ENCODE measurements at places on chromosomes 2 and 18.

DNA sequence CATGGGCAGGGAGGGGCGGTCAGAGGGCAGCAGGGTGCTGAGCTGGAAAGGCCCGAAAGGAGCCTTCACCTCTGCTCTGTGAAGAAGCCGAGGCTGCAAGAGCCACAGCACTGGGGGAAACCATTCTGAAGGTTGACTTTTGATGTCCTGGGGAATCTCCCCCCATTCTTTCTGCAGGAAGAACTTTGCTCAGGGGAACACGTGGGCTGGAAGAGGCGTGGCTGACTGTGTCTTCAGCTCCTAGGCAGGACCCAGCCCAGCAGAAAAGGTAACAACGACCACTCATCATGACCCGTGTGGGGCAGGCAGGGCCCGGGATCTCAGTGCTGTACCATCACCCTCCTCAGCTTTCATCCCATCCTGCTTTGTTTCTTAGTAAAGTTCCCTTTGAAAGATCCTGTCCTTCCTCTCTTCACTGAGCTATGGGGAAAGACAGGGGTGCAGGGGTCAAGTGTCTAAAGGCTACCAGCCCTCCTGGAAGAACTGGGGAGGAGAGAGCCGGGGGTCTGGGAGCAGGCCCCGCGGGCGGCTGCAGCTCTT, 312.7 kb downstream of the CELF4 start:
- DNase-seq = no peak

DNA sequence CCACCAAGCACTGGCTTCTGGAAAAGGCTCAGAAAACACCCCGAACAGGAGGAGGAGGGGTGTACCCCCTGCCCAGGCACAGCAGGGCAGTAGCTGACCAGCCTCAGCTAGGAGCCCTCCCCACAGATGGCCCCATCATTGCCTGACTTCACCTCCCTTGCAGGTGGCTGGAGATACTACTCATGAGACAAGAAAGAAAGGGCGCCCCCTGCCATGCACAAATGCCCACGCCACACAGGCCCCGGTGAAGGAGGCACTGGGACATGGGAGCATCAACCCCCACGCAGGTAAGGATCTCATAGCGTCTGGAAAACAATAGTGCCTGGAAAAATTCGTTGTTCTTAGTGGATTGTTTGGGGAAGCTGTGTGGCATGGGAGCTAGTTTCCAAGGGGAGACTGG, 240.6 kb downstream of the TFCP2L1 start:
- DNase-seq = no peak

DNA sequence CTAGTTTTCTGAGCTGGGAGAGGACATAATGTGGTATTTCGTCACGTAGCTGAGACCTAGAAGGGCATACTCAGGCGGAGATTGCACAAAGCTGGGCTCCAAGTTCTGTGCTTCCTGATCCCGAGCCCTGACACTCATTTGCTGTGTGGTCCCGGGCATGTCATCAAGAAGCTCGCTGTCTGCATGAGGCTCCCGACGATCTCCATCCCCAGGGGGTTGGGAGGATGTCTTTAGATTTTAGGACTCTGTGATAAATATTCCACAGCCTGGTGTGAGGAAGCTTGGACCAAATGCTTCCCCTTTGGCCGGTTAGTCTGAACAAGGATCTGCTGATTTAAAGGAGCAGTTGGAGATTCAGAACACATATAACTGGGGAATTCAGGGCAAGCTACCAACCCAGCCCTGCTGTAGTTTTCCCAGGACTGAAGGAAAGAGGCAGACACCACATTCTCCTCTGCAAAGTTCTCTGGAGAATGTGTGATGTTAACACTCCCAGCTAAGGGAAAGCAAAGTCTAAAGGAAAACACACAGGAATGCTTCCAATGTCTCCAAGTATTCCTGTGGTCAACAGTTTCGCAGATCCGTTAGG, 2.3 kb downstream of the KCNE4 start:
- DNase-seq = peak; percentile 87

GRCh38 chr2:14828968-14829367, 196.5 kb downstream of the LRATD1 start:
- no peak for DNase-seq

- peak; percentile 68 for DNase-seq
These were observed 475.6 kb upstream of the ZEB2 start for GRCh38 chr2:144995482-144995881.

- no peak for DNase-seq
These were observed 260.5 kb downstream of the C1D start for GRCh38 chr2:67802291-67802690.

- peak; percentile 85 for DNase-seq
These were observed 50.0 kb downstream of the LPIN1 start for GRCh38 chr2:11796190-11797171.

DNA sequence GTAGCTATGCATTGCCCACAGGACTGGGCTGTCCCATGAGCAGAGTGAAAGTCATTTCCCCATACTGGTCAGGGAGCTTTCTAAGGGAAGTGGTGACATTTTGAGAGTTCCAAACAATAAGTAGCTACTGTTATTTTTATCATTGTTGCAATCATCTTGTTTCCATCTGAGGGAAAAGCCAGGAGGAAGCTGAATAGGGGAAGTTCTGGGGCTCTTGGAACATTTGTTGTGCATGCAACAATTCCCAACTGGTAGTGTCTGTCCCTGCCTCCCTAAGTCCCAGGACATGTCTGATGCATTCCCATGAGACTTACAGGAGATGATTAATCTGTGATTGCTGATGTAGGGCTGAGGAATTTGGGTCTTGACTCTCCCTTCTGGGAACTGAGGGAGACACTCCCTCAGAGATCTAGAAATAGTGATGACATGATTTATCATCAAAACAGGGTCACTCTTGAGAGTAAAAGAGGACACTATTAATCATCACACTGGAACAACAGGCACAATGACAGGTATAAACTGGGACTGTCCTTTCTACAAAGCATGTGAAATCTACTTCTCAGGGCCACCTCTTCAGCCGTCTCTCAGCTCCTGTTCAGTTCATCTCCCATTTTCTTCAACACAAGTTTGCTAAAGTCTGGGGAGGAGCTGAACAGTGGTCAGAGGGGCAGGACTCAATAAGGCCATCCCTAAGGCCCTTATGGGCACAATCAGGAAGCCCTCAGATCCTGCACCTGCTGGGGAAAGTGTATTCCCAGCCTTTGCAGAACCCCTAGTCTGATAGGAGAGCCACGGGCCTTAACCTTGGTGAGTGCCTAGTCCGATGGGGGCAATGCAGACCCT, 28.0 kb upstream of the MARCO start:
- DNase-seq = no peak

GRCh38 chr2:182426918-182427240, at the start of gene PDE1A:
TSS of gene PDE1A (minus strand) at chr2:182427036.
- no peak for DNase-seq

DNA sequence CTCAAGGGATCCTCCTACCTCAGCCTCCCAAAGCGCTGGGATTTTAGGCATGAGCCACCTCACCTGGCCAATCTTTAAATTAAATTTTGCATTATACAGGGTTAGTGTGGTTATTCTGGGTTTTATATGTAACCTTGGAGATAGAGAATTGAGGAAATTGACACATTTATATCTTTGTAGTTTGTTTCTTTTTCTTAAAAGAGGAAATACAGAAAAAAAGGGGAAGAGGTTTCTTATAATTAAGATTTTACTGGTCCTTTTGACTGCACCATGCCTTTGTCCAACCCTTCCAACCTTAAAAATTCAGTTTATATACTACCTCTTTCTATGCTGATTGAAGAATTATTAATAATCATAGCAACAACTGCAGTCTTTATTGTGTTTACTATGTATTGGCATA, 210.1 kb upstream of the STON1 start:
- no peak for DNase-seq

DNA sequence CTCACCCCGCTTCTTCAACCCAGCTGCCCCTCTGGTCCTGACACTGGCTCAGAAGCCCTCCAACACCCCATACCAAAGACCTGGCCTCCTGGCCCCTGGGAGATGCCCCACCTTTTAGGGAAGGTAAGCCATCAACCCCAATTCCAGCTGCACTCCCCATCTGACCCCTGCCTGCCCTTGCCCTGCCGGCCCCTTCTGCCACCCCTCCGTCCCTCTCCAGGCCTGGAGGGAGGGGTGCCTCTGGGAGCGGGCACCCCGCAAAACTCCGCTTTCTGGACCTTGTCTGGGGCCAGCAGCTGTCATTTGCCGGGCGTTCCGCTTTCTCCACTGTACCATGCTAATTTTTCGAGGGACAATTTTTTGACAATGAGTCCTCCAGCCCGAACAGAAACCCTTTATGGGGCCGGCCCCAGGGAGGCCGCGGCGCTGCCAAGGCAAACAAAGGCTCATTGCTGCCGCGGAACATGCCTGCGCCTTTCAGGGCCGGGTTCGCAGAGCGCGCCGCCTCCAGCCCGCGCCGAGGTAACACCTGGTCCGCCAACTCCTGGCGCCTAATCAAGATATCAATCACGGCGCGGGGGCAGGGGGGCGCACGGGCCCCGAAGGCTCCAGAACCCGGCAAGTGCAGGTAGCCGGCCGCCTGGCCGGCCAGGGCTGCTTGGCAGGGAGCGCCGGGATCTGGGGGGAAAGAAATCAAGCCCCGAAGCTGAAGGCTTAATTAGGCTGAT, 96.0 kb downstream of the INHBB start:
- DNase-seq = no peak

DNA sequence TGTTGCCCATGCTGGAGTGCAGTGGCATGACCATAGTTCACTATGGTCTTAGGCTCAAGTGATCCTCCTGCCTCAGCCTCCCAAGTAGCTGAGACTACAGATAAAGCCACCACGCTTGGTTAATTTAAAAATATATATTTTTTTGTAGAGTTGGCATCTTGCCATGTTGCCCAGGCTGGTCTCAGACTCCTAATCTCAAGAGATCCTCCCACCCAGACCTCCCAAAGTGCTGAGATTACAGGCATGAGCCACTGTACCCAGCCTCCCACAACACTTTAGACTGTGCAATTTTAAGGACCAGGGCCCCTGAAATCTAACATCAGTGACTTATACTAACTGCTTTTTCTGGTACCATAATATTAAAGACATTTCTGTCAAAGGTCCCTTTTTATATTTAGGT, 5.2 kb downstream of the TXNDC2 start:
- DNase-seq = no peak

DNA sequence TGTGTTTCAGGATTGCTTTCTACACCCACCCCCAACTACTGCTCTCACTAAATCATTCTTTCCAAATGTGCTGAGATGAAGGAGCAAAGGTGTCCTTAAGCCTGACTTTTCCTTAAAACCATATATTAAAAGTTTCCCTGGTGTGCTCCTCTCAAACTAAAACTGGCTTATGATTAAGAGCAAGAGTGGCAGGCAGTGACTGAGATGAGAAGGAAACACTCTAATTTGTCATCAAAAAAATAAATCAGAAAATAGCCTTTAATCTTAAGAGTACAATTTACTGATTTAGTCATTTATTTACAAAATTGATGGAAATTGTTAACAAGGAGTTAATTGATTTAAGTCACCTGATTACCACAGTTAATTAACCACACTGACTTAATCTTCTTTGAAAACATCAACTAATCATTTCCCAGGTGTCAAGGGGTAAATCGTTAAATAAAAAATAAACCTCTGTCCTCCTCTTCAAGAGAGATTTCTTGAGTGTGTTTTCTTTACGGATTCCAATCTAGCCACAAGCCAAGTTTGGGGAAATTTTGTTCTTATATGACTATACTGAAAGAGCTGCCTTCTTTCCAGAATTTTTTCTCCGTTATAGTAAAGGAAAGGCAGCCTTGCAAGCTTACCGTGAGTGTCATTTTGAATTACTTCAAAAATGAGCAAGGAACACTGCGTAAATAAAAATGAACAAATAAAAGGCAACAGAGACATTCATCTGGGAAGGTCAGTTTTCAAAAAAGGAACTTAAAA, 17.4 kb downstream of the LRP2 start:
- DNase-seq = no peak

- DNase-seq = no peak
These were observed 316.3 kb upstream of the CXCR4 start for GRCh38 chr2:136434251-136434715.

- DNase-seq = no peak
These were observed 16.5 kb downstream of the AFTPH start for GRCh38 chr2:64540615-64541014.

DNA sequence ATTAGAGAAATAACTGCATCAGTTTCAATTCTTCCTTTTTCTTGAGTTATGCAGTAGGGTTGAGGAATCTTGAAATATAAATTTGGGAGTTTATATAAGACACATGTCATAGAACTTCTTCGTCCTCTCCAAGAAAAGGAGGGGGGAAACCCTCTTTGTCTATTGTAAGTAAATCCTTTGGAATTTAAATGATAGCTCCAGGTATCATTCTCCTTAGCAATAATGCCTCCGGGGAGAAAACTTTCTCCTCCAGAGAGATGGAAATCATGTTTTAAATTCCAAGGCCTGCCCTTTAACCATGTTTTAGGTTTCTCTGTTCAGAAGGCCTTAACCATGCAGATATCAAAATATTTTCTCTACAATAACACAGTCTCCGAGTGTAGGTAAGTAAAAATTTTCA, 899.7 kb upstream of the GCFC2 start:
- DNase-seq = no peak

- DNase-seq = no peak
These were observed 2016.1 kb upstream of the PIK3C3 start for GRCh38 chr18:39938676-39939608.

DNA sequence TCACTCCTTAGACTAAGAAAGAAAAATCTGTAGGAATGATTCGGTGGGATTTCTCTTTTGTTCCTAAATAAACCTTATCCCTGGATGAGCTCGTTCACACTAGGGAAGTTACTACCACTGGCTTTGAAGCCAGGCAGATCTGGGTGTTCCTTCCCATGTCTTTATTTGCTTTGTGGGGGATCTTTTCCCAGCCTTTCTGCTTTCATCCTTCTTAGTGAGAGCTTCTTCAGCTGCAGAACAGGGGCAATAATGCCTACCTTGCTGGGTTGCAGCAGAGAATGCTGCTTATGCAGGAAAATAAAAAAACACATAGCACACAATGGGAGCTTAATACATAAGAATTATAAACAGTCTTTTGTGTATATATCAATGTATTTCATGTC, 292.1 kb downstream of the SOX11 start:
- DNase-seq = no peak

GRCh38 chr2:219695145-219695709, 67.8 kb downstream of the SLC4A3 start:
- DNase-seq = no peak

GRCh38 chr18:23722646-23723045, 33.4 kb downstream of the LAMA3 start:
- peak; percentile 78 for DNase-seq

- DNase-seq = no peak
These were observed 154.9 kb downstream of the ATAD2B start for GRCh38 chr2:23772056-23772455.

DNA sequence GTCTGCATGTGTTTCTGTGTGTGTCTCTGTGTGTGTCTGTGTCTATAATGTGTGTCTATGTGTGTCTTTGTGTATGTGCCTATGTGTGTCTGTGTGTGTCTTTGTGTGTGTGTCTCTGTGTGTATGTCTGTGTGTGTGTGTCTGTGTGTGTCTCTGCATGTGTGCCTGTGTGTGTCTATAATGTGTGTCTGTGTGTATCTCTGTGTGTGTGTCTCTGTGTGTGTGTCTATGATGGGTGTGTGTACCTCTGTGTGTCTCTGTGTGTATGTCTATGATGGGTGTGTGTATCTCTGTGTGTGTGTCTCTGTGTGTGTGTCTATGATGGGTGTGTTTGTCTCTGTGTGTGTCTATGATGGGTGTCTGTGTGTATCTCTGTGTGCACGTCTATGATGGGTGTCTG, 126.2 kb upstream of the GPC1 start:
- DNase-seq = no peak

GRCh38 chr18:2641638-2642037, 13.9 kb upstream of the SMCHD1 start:
- peak; percentile 61 for DNase-seq

- DNase-seq = no peak
These were observed 23.3 kb upstream of the NPAS2 start for GRCh38 chr2:100796499-100797100.

GRCh38 chr2:230226051-230226551, 565 bp downstream of the SP140 start:
- no peak for DNase-seq

Data from fibroblast of villous mesenchyme (primary cell).